Ureter (tissue), 1 donor: ENCODE measurements at places on chromosomes 11 and 22.
A peak's percentile ranks its signal among the peaks of the same experiment; 100 is the strongest.

DNA sequence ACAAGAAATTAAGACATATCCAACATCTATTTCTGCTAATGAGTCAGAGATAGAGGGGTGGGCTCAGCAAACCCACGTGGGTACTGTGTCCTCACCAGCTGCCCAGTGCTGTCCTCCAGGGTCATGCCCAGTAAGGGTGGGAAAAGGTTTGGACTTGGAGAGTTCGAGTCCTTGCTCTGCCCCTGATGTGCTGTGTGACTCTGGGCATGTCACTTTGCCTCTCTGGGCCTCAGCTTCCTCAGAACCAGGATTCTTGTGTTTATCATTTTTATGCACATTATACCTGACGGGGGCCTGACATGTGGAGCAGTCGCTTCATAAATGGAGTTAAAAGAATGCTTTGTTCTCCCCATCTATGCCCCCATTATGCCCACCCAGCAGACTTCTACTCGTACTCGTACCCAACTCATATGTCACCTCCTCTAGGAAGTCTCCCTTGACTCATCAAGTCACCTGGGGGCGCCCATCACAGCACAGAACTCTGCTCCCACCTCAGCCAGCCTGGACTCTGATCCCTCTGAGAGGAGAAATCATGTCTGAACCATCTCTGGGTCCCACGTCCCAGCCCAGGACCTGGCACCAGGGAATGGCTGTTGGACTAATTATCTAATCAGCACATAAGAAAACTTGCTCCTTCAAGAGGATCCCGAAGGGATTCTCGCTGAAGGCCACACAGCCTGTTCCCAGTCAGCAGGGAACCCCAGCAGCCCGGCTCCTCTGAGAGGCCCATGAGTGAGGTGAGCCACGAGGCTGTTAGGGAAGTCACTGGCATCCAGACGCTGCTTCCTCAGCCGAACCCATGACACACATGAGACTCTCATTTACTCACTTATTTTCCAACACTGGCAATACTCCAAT lies 38.7 kb upstream of the TSKU start:
- DNase-seq: no peak

DNA sequence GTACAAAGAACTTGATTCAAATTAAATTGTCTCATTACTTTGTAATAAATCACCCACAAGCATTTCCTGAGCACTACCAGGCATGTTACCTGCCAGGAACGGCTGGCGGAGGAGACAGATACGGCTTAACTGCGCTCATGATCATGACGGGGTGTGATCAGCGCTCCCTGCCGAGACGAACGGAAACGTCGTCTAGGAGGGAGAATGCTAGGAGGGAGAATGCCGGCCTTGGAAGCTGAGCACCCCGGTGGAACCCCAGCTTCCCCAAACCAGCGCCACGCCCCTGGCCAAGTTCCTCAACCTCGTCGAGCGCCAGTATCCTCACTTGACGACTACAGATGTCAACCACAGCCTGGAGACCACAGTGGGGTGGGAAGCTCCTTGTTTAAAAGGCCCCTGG lies 272.8 kb downstream of the CTTN start:
- DNase-seq: no peak

DNA sequence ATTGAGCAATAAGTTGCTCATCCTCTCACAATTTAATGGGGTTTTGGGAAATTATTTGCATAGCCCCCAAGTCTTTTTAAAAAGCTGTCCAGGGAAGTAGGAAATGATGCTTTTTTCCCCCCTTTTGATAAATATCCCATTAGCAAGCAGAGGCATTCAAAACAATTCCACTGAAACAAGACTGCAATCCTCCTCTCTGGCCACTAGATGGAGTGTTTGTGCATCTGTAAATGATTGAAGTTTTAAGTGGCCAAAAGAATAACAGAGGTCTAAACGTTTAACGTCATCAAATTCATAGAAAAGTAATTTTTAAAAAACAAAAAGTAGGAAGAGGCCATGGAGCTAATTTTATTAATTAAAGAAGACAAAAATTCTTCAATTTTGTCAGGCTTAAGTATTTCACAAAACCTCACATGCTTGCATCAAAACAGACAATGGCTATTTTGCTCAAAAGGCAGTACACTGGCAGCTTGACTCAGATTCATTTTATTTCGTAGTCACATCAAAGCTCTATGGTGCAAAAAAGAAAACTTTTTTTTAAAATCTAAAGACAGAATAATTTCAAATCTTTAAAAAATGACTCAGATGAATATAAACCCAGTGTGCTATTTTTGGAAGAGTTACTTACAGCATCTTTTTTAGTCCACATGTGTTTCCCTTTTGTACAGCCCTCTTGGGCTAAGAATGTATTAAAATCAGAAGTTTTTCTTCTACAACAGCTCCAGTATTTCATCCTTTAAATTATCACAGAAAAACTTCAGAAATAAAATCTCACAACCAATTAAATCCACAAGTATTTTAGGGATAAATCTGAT lies 17.8 kb downstream of the CHORDC1 start:
- DNase-seq: no peak

- DNase-seq: no peak
Measured at GRCh38 chr11:12516387-12517105, 139.2 kb downstream of the PARVA start.

DNA sequence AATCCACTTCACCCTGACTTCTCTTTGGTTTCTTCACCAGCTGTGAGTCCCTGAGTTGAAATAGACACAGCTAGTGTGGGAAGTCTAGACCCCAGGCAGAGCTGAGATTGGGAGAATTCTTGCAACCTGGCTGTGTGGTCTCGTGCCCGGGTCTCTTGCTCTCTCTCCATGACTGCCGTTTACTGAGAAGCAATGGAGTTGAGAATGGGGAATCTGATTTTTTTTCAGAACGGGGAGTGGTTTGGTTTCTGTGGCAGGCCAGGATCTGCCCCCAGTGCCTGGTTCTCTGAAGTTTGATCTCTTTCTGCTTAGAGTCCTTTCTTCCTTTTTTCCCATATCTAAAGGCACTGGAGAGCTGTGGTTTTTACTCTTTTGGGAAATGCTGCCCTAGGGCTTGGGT lies 1.5 kb downstream of the SIDT2 start:
- DNase-seq: no peak

- no peak for DNase-seq
Measured at GRCh38 chr22:25848954-25849353, 107.0 kb downstream of the MYO18B start.

DNA sequence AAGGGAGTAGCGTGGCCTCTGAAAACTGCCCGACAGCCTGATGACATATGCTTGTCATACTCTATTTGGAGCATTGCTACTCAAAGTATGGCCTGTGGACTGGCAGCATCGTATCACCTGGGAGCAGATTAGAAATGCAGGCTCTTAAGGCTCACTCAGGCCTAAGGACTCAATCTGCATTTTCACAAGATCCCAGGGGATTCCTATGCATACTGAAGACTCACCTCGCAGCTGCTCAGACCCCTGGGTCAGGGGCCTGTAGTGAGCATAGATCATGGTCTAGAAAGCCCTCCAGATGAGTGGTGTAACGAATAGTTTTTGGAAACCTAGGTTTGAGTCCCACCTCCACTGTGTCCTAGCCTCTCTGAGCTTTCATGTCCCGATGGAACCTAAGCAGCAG lies 126.3 kb downstream of the FEZ1 start:
- DNase-seq: no peak

- no peak for DNase-seq
Measured at GRCh38 chr11:118002541-118003423, 16.6 kb downstream of the IL10RA start.

DNA sequence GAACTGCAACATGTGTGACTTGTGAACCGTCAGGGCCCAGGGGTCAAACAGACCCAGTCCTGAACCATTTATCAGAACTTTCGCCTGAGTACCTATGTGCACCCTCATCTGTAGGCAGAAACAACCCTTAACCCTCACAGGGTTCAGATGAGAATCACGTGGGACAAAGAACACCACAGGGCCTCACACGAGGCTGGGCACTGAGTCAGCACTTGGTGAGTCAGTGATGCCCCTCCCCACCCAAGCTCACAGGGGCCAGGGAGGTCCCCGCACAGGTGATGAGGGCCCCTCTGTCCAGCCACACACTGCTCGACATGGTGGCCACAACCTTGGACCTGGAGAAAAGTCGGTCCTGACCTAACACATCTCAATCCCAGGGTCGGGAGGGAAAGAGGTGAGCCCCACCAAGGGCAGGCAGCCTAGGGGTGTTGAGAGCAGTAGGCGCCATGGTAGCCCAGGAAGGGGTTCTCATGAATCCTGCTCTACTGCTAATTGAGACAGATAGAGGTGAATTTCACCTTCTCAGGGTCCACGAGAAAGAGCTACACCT lies 176.4 kb downstream of the SHANK2 start:
- no peak for DNase-seq

DNA sequence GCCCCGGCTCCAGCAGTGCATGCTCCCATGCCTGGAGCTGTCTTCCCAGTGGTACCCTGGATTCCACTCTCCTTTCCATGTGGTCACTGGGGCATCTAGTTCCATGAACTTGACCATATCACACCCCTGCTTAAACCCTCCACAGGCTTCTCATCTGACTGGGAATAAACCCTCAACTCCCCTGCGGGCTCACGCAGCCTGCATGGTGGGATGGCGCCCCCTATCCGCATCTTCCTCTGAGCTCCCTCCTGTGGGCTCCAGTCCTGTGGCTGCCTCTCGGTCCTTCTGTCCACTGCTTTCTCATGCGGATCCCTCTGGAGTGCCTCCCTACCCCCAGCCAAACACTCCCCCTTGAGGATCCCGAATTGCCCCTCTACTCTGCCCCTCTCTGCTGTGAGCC lies 41.4 kb upstream of the TTLL12 start:
- no peak for DNase-seq

DNA sequence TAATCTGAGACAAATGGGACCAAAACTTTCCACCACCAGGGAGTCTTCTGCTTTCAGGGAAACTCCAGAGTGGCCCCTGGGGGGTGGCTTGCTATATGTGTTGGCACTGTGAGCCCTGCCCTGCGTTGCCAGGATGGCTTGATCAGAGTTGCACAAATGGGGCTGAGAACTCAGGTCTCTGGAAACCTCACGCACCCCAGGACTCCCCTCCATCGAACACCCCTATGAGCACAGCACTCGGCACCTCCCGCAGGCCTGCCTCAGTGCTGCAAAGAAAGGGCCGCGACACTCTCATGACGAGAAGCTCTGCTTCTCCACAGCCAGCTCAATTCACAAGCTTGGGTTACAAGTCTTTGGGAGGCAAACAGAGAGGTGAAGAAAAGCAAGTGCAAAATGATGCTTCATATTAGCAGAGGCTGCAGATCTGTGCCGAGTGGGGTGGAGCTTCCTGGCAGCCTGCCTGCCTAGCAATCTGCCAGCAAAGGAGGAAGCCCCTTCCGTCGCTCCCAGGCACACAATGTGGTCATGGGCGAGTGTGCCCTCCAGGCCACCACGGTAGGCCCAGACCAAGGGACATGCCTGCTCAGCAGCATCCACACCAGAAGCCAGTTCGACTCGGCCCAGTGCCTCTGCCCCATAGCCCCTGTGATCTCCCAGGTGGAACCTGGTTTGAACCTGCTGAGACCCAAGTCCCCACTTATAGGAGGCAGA lies 55.7 kb downstream of the MYH9 start:
- peak; percentile 86 for DNase-seq

- no peak for DNase-seq
Measured at GRCh38 chr11:20909995-20910726, 240.8 kb downstream of the NELL1 start.

DNA sequence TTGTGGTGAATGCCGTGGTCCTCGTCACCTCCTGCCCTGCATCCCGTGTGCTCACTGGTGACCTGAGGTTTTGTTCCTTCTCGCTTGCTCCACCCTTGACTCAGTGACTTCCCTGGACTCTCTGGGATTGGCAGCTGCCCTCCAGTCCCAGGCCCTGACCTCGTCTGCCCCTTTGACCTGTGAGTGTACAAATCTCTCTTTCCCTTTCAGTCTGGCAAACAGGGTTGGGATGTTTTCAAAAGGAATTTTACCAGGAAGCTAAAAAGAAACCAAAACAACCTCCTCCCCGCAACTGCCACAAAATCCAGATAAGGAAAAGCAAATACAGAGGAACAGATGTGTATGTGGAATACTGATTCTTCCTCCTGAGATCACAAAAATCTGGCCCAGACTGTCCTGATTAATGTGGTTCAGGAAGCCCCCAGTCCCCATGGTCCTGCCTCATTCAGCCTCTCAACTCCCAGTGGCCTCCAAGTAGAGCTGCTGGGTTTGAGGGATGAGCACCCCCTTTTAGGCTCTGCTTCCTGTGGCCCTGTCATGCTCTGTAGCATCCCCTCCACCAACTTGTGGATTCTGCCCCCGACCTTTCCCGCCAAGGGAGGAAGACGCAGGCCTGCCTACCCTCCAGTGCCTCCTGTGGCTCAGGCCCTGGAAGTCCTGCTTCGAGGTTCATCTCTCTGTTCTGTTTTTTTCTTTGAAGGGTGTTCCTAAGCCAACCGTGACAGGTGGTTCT lies 15.2 kb downstream of the ROBO4 start:
- peak; percentile 35 for DNase-seq
